ENCODE measurements at places on chromosomes 2 and 18.
A peak's percentile ranks its signal among the peaks of the same experiment; 100 is the strongest.

GRCh38 chr18:45109271-45109670 is 428.6 kb downstream of the SETBP1 start:
- no peak for DNase-seq

GRCh38 chr2:208686665-208687064 is 280.1 kb downstream of the PTH2R start:
- DNase-seq: no peak

GRCh38 chr2:24621779-24622538 is 130.9 kb downstream of the NCOA1 start:
- DNase-seq: no peak

DNA sequence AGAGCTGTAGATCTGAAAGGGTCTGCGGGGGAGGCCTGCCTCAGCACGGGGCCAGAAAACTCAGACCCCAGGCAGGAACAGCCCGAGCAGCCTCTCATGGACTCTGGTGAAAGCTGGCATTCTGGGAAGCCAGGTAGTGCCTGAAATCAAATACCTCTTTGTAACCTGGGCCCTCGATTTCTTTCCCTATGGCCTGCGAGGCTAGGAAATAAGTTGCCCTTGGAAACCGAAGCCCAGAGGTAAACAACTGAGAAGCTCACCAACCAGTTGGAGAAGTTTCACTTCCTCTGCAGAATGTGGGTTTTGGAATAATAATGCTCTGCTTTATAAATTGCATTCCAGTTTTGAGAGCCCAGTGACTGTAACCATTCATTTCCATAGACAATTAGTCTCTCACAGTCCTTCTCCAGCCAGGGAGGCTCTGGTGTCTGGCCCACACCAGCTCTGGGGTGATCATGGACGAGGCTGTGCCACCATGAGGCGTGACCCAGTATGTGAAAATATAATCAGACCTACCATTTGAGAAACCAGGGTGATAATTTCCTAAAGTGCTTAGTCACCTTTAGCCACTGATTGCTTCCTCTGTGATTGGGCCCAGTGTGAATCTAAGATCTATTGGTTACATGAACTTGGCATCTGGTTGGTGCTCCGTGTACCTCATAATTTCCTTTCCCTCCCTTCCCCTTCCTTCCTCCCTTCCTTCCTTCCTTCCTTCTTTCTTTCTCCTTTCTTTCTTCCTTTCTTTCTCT is 133.1 kb upstream of the PELI1 start:
- DNase-seq: no peak

DNA sequence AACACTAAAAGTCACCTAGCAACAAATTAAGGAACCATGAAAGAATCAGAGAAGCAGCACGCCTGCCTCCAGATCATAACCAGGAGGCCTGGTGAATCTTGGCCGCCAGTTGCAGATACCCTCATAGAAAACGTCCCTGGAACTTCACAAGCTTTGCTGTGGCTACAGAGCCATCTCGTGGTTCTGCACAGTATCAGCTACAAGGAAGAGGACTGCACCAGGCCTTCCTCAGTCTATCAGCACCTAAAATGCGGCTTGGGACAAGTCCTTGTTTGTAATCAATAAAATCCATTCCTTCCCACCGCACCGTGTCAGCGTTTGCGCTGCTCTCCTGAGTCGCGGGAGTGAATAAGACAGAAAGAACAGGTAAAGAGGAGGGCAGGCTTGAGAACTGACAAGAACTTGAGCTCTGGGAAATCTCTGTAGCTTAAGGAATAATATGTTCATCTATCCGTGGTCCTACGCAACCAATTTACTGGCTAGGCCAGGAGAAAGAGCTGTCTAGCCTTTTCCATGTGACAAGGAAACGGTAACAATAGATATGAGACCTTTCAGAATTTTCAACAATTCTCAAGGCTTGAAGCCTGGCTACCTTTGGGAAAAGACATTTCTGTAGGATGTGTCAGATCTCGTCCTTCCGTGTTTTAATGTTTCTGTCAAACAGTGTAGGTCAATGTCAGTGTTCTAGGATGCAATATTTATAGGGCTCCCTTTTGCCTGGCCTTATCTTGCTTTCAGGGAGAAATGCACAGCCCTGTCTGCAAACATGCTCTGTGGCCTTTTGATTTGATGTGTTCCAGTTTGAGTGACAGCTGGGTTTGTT is 128.5 kb upstream of the RAB12 start:
- no peak for DNase-seq

- DNase-seq: no peak
Observed at GRCh38 chr18:8882632-8883408, 177.5 kb downstream of the MTCL1 start.

DNA sequence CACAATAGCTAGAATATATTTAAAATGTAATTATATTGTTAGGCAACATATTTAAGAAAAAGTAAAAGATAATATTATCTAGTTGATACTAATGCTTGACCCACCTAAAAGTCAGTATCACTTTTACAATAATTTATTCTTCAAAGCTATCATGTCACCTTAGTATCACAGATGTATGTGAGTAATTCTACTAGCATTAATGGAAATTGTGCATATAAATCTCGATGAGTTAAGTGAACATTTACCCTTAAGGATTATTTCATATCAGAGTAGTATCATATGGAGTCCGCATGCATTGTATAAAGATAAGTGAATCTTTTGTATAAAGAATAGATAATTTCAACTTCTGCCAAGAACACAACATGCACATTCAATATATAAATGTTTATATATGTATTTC is 103.4 kb downstream of the AGPS start:
- no peak for DNase-seq

DNA sequence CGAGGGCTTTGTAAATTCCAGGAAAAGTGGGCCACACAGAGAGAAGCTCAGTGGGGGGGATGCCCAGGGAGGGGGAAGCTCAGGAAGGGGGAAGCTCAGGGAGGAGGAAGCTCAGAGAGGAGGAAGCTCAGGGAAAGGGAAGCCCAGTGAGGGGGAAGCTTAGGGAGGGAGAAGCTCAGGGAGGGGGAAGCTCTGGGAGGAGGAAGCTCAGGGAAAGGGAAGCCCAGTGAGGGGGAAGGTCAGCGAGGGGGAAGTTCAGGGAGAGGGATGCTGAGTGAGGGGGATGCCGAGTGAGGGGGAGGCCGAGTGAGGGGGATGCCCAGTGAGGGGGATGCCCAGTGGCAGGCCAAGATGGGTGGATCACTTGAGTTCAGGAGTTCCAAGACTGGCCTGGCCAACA is 821 bp upstream of the CHRNG start:
- no peak for DNase-seq

- no peak for DNase-seq
Observed at GRCh38 chr2:36438449-36438977, 82.9 kb downstream of the CRIM1 start.

DNA sequence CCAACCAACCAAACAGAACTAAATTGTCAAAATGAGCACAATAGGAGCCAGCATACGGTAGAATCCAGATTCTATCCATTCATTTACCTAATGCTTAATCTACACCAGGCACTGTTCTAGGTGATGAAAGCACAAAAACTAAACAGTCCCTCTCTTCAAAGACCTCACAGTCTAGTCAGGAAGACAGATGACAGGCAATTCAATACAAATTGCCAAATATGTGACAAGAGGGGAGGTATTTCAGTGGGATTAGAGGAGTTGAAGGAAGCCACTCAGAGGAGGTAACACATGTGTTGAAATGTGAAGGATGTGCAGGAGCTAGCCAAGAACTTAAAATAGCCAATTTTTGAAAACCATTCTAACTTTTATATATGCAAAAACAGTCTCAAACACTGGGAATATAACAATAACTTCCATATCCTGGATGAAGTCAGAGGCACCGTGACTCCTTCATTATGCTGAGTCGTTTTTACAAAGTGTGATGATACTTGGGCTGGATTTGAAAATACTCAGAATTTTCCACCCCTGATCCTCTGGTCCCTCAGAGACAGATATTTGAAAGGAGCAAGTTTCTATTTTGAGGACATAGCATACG is 204.9 kb downstream of the PID1 start:
- DNase-seq: no peak

- no peak for DNase-seq
Observed at GRCh38 chr2:19993731-19994130, 3.8 kb upstream of the WDR35 start.

DNA sequence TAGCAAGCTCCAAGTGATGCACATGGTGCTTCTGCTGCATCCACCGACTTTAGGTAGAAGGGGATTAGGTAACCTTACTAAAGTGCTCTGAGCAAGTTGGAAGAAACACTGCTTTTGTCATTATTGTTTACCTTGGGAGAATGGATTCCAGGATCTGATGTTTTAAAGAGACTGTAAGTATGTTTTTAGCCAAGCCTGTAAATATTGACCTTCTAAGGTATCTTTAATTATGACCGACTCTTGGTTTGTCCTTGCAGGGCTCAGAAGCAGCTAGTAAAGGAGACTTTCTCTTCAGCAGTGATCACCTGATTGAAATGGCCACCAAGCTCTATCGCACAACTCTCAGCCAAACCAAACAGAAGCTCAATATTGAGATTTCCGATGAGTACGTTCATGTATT is 170.7 kb downstream of the MYO1B start:
- no peak for DNase-seq

GRCh38 chr18:61554117-61554776 is 221.0 kb downstream of the CDH20 start:
- DNase-seq: no peak

DNA sequence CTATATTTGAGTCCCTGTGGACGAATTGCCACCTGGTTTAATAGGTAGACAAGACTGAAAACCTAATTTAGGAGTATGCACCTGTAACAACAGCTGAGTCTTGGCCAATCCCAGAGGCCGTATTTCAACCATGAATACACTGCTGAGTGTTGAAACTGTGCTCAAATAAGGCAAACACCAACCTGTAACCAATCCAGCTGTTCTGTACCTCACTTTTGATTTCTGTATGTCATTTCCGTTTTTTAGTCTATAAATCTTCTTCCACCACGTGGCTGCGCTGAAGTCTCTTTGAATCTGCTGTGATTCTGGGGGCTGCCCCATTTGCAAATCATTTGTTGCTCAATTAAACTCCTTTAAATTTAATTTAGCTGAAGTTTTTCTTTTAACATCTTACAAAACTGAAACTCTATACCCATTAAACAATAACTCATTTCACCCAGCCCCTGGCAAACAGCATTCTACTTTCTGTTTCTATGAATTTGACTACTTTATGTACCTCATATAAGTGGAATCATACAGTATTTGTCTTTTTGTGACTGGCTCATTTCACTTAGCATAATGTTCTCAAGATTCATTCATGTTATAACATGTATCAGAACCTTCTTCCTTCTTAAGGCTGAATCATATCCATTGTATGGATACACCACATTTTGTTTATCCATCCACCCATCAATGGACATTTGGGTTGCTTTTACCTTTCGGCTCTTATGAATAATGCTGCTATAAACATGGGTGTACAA is 7.5 kb upstream of the YPEL5 start:
- DNase-seq: no peak

DNA sequence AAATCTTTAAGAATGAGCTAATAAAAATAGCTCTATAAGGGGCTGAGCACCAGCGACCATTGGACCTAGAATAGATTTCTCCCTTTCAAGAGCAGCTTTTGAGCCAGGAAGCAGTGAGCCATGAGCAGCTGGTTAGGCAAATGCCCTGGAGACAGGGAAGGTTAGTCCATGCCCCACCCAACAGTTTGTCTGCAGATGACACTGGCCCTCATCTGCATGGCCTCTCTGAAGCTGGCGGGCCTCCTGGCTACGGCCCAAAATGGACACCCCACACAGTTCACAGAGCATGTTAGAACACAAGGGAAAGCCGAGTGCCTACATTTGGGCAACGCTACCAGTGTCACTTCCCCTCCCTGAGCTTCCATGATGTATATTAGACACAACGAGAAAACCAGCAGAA is 201.1 kb downstream of the MGAT5 start:
- DNase-seq: no peak

DNA sequence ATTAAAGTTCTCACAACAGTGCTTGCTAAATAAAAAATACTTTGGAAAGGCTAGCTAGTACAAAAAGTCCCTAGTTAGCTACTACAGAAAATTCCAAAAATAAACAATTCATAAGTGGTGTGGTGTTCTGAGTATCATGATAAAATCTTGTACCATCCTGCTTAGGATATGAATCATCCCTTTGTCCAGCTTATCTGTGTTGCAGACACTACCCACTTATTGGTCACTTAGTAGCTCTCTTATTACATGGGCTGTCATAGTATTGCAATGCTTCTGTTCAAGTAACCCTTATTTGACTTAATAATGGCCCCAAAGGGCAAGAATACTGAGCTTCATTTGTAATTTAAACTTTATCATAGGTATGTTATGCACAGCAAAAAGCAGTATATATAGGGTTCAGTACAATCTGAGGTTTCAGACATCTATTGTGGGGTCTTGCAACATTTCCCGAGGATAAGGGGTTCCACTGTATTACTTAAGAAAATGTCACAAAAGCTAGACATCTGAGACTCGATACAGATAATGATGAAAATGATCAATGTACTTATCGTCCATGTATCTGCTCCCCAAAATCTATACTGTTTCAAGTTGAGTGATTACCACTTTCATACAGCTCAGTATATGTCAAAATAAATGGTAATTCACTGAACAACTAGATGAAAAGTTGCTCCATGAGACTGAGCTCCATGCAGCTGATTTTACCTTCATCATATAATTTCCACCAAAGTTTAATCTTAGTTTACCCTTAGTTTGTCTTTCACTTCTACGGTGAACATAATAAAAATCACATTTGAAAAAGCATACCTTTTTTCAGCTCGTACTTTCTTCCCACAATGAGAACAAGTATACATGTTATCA is 93.8 kb downstream of the C2orf74 start:
- DNase-seq: no peak

DNA sequence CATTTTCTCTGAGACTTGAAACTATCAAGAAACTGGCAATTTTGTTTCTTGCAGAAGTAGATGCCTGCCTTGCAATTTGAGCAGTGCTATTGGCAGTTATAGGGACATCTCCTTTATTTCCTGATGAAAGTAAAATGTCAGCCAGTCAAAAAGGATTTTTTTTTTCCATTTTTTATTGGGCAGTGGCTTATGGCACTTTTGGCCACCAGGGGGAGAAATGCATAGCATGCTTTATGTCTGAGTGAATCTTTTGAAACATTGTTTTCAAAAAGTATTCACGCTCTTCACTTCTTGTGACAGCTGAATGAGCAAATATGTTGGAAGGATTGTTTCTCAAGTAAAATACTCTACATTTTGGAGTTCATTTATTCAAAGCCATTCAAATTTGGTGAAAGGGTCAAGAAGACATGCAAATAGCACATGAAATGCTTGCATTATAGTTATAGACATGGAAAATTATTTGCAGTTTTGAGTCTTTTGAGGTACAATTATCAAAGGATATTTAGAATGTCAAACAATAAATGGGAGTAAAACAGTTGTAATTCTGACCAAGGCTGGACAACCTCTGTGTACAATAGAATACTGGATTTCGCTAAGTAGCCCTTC is 491.0 kb downstream of the CDH2 start:
- peak; percentile 15 for DNase-seq

- no peak for DNase-seq
Observed at GRCh38 chr2:23658466-23658942, 268.4 kb downstream of the ATAD2B start.

DNA sequence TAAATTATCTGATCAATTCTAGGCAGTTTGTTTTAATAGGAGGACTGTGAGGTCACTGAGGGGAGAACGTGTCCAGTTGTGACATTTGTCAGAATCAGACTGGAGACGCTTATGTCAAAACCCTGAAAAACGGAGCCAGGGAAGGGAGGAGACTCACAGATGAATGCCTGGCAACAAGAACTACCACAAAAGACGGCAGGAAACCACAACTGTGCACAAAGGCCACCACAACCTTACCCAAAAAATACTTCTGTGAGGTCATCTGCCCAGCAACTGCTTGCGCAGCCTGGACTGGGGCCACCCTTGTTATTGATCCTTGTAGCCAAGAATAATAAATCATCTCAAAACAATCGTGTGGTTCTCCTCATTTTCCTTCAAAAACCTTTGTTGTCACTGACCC is 173.0 kb upstream of the ALKAL2 start:
- DNase-seq: no peak

GRCh38 chr2:170313992-170314348 is 136.0 kb downstream of the MYO3B start:
- no peak for DNase-seq
